ENCODE measurements at places on chromosomes 1 and 21.

DNA sequence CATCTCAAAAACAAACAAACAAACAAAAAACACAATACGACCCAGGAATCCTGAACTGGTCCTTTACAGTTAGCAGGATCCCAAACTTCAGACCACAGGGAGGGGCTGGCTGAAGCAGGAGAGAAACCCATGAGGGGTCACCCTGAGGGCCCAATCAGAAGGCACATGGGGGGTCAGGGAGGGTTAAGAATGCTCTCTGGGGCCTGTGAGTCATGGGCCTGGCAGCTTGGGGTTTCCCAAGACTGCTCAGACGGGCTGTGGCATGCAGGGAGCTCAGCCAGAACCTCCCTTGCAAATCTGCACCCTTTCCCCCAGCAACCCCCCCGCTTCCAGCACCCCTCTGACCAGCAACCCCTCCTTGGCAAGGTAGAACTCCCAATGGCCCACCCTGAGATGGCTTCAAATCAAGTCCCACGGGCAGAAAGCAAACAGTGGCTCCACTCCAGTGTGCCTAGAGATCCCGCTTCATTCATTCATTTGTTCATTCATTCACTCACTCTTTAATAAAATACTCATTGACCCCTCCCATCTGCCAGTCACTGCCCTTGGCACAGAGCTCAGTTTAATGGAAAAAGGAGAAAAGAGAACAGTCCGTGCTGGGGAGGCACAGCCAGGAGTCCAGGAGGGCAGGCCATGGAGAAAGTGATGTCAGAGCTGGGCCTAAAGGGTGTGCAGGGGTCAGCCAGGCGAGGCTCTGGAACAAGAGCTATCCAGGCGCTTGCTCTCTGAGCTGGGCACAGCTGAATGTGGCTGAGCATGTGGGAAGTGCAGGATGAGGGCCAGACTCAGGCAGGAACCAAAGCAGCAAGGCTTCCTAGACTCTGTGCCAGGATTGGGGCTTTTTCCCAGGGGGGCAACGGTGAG, 8.2 kb downstream of the UQCRHL start:
- no peak for DNase-seq

GRCh38 chr1:34603594-34603993, 151.3 kb upstream of the GJB5 start:
- no peak for DNase-seq

- DNase-seq: no peak
Observed at GRCh38 chr1:165671526-165671925, 26.8 kb downstream of the ALDH9A1 start.

GRCh38 chr1:156091610-156092009, 9.3 kb upstream of the MEX3A start:
- DNase-seq: no peak

DNA sequence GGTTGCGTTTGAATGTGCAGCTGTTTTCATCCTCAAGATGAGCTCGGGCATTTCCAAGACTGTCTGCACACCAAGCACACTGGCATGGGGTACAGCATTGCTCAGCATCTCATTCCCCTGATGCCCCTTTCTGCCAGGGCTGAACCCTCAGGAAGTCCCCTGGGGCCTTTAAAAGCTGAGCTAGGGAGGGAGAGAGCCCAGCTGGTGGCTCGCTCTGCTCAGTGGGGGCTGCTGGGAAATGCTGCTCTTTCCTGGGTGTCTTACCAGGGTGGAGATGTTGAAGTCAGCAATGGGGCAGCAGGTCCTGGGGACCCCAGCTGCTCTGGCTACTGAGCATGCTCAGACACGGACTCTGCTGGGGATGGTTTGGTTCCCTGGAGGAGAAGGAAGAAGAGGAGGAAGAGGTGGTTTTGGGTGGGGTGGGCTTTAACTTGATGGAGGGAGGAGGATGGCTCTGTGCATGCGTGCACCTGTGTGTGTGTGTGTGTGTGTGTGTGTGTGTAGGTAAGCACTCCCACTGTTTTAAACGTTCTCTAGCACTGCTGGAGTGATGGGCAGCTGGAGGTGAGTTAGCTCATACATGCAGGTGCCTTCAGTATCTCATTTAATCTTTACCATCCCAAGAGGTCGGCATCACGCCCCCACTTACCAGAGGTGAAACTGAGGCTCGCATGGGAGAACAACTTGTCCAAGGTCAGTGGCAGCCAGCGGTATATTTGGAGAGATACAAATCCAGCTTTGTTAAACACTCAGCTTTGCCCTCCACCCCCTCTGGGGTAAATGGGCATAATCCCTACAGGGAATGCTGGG, 40.9 kb downstream of the ACTL8 start:
- no peak for DNase-seq

GRCh38 chr1:39151267-39151666, 53.2 kb upstream of the MACF1 start:
- DNase-seq: no peak

DNA sequence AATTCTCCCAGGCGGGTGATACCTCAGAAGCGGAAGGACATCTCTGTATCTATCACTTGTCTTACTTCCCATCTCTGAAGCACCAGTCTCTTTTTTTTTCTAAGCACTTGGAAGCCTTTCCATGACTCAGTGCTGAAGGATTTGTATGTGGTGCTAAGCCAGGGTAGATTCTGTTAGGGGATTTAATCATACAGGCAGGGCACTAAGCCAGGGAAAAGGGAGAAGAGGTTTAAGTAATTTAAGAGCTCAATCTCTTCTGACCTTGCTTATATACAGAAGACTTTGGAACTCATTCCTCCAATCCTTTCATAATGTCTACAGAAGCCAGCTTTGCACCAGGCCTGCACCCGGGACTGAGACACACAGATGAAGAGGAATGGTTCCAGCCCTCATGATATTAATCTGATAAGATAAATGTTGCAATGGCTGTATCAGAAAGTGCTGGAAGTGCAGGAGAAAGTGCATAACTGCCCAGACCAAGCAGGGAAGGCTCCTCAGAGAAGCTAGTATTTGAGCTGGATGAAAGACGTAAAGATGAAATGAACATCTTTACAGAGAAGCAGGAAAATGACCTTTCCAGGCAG, 11.0 kb downstream of the FAM163A start:
- no peak for DNase-seq
